ENCODE measurements at places on chromosomes 4 and X.

DNA sequence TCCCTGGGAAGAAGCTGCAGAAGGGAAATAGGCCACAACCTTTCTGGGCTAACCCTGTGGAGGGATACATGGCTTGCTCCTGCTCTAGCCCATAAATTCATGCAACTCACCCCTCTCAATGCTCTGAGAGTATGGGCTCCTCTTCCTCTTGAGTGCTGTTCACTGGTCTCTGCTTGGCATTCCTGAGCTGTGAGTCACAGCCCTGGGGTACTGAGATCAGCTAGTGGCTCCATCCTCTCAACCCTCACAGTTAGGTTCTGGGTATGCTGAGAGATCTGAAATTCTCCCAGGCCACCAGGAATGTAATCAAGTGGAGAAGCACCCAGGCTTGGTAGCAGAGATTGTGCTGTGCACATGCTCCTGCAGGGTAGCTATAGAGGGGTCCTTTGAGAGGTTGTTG, 60.6 kb upstream of the SPANXN2 start:
- no peak for DNase-seq

DNA sequence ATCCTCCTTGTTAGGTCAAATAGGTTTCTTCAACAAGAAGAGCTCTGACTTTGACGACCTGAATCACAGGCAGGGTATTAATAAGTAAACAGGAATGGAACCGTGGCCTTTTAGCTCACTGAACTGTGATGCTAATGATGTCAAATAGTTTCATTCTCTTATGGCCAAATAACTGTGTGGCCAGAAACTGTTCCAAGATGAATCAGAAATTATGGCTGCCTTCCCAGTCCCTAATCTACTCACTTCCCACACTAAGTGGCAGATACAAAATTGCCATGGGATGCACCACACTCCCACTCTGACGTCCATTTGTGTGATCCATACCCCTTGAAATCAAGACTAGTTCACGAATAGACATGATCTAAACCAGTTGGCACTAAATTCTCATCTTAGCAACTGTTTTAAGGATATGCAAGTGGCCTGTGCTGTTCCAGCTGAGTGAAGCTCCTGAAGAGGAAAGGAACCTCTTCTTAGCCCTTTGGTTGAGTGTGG, 455.4 kb downstream of the IL15 start:
- no peak for DNase-seq

GRCh38 chr4:71254451-71255012, 84.3 kb upstream of the SLC4A4 start:
- no peak for DNase-seq

GRCh38 chr4:116101321-116101720, 984.1 kb downstream of the TRAM1L1 start:
- no peak for DNase-seq

GRCh38 chr4:1451106-1451751, 45.0 kb upstream of the NKX1-1 start:
- no peak for DNase-seq

DNA sequence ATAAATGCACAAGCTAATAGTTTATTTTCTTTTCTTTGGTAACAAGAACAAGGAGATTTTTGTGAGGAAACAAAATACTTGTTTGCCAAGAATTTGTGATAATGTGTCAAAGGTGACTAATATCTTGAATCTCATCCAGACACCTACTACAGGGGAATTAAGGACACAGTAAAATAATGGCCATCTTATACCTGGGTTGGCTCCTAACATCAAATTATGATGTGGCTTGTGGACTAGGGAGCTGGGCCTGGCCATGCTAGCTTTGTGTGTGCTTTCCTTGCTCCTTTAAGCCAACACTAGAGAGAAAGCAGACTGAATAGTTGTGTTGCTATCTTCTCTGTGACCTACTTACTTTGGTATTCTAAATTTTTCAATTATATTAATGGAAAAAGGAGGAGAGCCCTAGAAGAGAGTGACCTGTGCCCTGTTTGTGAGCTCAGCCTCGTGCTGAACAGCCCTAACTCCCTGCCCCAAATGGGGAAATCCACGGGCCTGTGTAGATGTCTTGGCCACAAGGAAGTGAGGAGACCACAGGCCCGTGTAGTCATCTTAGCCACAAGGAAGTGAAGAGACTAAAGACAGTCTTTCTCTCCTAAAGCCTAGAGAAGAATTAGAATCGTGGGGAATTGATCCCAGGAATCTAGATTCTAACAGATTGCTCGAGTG, 23.3 kb downstream of the ARHGAP24 start:
- no peak for DNase-seq

- no peak for DNase-seq
These were observed 5.7 kb upstream of the RHOH start for GRCh38 chr4:40190880-40191815.

DNA sequence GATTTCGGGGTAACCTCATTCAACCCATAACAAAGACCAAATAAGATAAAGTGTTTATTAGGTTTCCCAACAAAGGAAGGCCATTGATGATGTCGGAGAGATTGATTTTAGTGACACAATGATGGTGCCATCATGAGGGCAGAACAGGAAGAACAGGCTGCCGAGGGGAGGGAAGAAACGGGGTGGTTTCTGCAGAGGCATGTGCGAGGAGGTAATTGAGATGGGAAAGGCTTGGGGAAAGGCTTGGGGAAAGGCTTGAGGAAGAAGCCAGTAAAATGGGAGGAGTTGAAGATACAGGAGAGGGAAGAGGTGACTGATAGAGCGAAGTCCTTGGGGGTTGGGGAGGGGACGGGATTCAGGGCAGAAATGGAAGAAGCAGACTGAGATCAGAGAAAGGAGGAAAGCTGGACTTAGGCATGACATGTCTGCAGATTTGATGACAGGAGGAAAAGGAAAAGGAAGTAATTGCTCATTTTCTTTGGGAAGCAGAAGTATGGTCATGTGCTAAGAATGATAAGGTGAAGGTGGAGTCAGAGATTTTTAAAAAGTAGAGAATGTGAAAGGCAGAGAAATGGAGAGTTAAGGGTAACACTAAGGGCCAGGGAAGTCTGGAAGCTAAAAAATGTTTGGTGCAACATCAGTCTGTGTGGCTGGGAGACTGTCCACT, 6.0 kb downstream of the HPSE start:
- DNase-seq = no peak

DNA sequence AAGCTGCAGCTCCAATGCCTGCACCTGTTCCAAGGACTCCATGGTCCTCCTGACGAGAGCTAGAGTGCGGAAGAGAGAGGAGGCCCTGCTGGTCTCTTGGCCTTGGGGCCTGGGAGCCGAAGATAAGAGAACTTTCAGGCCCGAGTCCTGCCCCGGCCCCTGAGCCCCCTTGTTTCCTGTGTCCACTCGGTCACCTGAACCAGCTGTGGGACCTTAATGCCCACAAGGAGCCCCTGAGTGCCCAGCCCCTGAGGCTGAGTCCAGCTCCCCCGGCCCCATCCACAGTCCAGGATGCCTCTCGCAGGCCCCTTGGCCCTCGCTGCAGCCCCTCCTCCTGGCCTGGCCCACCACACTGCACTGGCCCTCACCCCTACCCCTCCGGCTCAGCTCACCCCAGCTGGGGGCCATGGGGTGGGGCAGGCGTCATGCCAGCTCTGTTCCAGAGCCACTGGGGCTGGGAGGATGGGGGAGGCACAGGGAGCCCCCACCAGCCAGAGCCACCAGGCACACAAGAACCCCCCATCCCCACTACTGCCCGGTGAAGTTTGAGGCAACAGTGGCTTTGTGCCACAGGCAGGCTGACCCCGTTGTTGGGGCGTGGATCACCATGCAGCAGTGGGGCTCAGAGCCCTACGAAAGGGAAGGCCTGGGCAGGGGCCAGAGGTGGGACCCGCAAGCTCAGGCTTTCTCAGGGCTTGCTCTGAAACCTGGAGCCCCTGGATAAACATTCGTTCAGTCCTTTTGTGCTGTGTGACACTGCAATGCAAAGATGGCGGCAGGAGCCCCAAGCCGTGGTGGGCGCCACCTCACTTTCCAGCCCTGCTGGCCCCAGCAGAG, 14.1 kb downstream of the NAT8L start:
- no peak for DNase-seq

DNA sequence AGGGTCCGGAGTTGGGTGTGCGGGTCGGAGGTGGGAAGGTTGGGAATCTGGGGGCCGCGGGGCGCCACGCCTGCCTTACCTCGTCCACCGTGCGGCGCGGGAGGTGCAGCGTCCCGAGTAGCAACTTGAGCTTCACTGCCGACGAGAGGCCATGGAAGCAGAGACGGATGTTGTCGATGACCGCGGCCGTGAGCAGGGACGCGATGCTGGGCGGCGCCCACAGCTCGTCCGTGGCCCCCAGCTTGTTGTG, 178 bp downstream of the NELFA start:
- DNase-seq = no peak

DNA sequence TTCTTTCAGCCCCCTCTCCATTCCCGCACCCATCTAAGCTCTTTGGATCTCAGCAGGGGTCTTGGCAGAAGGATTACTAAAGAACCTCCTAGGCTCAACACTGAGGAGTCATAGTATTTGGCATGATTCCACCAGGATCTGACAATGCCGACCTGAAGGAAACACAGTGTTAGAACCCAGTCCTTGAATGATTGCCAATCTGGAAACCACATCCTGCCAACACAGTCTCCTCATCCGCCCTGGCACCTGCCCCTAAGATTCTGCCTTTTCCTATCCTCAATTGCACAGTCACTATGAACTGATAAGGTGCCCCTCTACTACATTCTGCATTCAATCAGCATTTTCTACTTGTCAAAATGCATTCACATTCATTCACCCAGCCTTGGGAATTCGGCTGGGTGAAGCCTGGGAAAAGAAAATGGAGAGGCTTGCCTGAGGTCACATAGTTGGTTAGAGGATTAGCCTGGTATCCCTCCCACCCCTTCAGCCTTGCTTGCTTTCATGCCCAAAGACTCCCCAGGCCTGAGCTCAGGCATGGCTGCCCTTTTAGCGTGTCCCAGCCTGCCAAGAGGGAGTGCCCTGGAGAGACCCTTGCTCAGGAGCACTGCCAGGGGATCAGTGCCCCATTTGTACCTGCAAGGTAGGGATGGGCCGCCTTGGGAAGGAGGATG, 2.2 kb upstream of the CLDN2 start:
- DNase-seq = no peak

DNA sequence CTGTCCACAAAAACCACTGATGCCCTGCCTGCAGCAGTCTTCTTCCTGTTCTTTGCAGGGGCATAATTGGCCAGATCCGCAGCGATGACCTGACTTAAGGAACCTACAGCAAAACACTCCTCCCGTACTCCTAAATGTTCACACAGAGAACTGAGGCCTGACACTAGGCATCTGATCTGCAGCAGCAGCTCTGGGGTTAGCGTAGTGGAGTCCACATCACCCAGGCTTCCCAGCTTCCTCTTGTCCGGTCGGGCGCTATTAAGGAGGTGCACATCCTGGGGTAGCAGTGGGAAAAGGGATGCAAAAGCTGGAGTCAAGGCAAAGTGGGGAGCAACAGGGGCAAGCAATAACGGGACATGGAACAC, 758 bp downstream of the SCFD2 start:
- no peak for DNase-seq

DNA sequence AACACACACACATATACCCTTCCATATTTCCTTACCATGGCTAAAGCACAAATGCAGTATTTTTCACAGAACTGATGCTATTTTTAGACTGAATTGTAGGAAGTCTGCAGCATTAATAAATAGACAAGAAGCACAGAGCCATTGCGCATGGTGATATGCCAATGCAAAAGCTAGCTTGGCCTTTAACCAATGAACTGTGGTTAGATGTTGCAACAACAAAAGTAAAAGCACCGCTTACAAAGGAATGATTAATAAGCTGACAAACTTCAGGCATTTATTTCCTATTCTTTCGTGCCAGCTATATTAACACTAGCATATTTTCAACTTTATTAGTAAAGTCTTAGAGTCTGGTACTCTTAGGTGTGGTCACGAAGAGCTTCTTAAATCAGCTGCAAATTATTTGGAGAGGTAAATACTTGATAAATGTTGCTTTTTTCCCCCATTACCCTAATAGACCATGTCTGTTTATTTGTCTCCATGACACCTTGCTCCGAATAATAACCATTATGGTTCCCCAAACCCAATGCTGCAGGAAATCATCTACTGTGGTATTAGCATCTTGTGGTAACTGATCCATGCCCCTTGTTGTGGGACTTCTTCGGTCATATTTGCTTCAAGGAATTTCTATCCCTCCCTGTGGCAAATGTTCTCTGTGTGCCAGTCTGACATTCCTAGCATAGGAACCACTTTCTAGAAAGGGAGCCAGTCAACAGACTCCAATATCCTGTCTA, 306.1 kb upstream of the TAPT1 start:
- DNase-seq = no peak

DNA sequence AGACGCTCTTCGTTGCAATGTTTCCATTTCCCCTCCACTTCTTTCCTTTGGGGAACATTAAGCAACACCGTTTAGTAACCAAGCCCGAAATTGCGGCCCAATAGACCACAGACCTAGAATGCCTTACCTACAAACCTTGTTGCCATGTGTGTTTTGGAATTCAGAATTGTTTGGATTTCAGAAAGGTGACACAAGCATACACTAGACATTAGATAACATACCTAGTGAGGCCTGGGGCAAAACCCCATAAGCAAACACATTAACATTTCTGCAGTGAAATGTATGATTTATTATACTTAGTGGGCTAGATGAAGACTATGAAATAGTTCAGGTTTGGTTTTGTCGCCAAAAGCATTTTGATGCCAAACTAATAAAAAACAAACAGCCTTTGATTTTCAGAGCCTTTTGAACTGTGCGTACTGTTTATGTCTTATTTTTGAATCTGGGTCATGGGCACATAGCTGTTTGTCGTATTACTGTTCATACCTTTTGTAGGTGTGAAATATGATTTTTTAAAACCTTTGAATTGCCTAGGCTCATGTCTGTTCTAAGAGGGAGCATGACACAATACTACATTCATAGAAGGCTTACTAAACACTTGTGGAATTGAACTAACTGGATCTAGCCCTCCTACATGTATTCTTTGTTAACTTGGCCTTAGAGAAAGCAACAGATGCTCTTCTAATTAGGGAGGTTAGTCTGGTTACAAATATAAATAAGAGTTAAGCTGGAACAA, 88.6 kb upstream of the TMEM164 start:
- DNase-seq = no peak

GRCh38 chr4:105437637-105438036, 36.2 kb downstream of the PPA2 start:
- no peak for DNase-seq

DNA sequence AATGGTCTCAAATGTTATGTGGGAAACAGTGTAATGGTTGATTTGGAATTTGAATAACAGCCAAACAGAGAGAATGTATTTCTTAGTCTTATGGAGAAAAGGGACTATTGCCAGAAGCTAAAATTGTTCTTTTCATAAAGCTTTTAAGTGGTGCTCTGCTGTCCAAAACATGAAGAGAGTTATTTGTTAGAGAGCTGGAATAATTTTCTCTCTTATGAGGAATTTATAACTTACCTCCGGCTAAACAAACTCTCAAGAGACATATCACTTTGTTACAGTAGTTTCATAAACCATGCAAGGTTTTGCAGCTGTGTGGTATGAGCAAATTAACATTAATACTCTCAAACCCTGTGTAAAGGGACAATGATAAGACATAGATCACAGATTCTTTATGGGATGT, 28.6 kb downstream of the SULT1B1 start:
- no peak for DNase-seq

GRCh38 chr4:70703619-70704214, 15.4 kb downstream of the UTP3 start:
- DNase-seq = no peak

GRCh38 chrX:44400588-44400987, 57.1 kb upstream of the EFHC2 start:
- DNase-seq = peak; percentile 12

GRCh38 chr4:8880851-8881250, 9.2 kb upstream of the HMX1 start:
- DNase-seq = no peak
